ENCODE measurements at places on chromosomes 7 and 10. TPM values are rescaled to one million over a fixed set of nuclear protein-coding genes. Genes with fewer than 3 reads are reported as not detected.

The MUC3A gene
- 230 TPM for total RNA-seq

The SPDYE1 gene
- total RNA-seq: not detected

DNA sequence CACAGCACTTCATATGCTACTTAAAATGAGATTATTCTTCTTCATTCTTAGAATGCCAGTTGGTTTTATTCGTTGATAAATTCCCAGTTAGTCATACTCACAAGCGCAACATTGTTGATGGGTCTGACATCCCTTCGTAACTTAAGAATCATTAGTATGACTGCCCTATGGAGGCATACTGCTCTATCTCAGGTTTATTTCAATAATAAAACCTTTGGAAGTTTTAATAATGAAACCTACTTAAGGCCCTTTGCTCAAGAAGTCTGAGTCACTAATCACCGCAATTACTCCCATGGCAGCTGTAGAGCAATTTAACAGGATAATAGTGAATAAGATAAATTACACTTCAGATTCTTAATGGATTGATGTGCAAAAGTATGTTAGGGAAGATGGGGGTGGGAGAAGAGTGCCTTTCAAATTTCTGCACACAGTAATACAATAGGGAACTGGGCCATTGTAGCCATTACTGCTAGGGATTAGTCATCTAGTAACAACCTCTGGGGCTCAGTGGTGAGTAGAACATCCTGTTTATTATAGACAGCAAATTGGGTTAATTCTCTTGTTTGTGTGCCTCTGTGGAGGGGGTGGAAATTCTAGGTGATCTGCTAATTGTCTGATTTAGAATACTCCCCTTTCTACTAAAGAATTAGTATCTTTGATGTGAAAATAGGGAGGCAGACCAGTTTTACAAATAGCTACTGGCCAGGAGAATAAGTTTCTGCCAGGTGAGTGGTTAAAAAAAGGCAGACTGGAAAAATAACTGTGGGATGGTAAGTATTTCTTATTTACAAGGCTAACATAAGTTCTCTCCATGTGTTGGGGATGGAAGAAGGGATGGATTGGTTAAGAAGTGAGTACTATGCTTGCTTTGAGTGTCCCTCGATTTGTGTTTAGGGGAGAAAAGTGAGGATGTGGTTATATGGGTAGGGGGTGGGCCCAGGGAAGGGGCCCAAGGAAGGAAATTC, 74.5 kb upstream of the VKORC1L1 start:
- DNase-seq: no peak

- DNase-seq: no peak
Observed at GRCh38 chr7:8251195-8251594, 10.8 kb downstream of the ICA1 start.

The RTKN2 gene
- total RNA-seq: 0.26 TPM

DNA sequence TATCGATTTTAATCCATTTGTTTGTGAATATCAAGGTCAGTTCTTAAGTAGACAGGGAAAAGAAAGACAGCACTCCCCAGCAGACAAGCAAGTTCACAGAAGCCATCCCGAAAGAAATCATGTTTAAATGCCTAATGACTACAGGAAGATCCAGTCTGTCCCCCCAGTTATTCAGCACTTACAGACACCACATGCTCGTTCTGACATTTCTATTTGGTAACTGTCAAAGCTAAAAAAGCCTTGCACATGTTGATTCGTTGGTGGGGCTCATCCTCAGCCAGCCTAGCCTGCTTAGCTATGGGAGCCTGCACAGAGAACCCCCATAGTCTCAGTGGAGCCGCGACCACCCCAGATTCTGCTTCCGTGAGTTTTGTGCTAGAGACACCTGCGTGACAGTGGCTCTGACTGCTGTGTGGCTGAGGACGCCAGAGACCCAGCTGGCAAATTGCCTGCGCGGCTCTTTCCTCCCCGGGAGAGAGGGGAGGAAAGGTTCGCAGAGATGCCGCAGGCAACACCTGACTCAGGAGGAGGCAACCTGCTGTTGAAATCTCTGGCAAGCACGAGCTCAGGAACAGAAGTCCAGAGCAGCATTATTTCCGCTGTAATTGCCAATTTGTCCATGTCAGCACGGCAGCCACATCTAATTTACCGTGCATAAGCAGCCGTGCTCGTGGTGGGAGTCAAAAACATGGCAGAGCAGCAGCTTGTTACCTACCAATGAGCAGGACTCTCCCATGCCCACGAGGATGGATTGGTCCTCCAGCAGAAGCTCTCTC, 194.2 kb downstream of the GPAM start:
- DNase-seq: no peak
